ENCODE measurements at places on chromosomes 4 and X. TPM values are rescaled to one million over a fixed set of nuclear protein-coding genes. Genes with fewer than 3 reads are reported as not detected.

The TEX13D gene
- total RNA-seq, result not detected

The HTN1 gene
- total RNA-seq, result not detected

The ELF2 gene
- total RNA-seq, result 9.2 TPM

The CYSLTR1 gene
- total RNA-seq, result not detected

The ADH1A gene
- total RNA-seq, result not detected

The CXCL10 gene
- not detected for total RNA-seq

The DNAAF6 gene
- 0.10 TPM for total RNA-seq

The SPOCK3 gene
- total RNA-seq, result 0.40 TPM
